ENCODE measurements at places on chromosomes 6 and 20.

- no peak for DNase-seq
Measured at GRCh38 chr20:1696521-1697209, 39.1 kb upstream of the SIRPG start.

DNA sequence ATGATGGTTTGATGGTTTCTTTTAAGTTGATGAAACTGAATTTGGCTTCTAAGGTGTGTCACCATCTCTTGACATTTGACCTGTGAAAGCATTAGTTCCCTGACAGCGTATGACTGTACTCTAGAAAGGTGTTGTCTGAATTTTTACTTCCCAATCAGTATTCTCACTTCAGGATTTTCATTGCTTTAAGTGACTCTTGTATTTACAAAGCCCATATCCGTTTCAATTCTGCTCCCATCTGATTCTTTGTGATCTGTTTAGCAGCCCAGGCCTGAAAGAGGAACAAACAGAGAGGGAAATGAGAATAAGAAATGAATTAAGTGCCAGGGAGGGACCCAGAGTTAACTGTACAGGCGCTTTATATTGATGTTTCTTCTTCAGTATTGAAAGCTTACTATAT, 73.7 kb downstream of the FARS2 start:
- no peak for DNase-seq

- DNase-seq = no peak
Measured at GRCh38 chr20:35826397-35826998, 54.7 kb downstream of the PHF20 start.

DNA sequence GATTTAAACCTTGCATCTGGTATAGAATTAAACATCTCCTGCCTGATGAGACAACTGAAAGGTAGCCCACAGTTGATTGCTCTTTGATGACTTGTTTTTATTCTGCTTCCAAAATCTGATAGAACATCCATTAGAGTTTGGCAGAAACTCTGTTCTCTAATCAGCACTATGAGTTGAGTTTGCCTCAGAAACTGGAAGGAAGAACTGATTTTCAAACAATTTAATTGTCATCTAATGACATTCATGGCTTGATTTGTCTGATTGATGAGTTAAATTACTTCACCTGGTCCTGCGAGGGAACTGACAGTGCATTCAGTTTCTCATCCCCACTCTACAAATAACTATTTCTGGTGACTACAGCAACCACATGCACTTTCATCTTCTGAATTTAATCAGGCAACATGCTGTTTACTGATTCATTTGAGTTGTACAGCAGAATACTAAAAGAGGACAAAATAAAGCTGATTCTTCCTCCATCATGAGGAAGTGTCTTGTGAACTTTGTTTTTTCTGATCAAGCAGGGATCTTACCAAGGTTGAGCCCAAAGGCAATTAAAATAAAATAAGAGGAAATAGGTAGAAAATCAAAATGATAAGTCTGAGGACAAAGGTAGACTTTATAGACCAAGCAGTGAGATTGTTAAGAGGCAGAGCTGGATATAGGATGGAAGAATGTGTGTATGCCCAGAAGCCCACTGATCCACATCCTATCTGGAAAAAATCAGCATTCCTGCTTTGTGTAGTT, 15.7 kb upstream of the MRAP2 start:
- DNase-seq = no peak

DNA sequence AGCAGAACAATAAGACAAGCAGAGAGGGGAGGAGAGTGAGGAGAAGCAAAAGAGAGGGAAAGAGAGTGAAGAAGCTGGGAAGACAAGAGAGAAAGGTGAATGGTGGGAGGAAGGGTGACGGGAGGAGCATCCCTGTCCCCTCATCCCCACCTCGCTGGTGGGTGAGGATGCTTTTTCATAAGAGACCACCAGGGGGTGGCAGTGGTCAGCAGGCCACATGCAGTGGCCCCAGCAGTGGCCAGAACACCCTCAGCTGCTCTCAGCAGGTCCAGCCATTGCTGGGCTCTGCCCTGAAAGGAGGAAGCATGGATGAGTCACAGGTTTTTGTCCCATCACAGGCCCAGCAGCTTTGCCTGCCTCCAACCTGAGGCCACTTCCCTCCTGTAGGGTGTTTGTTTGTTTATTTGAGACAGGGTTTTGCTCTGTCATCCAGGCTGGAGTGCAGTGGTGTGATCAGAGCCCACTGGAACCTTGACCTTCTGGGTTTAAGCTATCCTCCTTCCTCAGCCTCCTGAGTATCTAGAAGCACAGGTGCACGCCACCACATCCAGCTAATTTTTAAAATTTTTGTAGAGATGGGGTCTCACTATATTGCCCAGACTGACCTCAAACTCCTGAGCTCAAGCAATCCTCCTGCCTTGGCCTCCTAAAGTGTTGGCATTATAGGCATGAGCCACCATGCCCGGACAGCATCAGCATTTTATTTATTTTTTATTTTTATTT, 24.0 kb downstream of the FGD2 start:
- DNase-seq = peak; percentile 77

- DNase-seq = peak; percentile 65
Measured at GRCh38 chr20:1894471-1894950, 696 bp upstream of the SIRPA start.

GRCh38 chr6:168609026-168609685, 168.2 kb downstream of the SMOC2 start:
- no peak for DNase-seq

- DNase-seq = no peak
Measured at GRCh38 chr20:8012724-8013123, 6.8 kb downstream of the TMX4 start.

GRCh38 chr6:66421570-66421969, 714.5 kb upstream of the EYS start:
- DNase-seq = no peak

- no peak for DNase-seq
Measured at GRCh38 chr6:163943607-163944385, 529.3 kb downstream of the QKI start.

GRCh38 chr6:713351-713750, 20.4 kb upstream of the EXOC2 start:
- DNase-seq = no peak

Measured in activated CD8-positive, alpha-beta memory T cell treated with anti-CD3 and anti-CD28 coated beads for 24 hours (primary cell).